NCI-H187 treated with DMSO at 0.1 percent for 48 hours (cell line): ENCODE measurements at places on chromosomes 11 and 22.

DNA sequence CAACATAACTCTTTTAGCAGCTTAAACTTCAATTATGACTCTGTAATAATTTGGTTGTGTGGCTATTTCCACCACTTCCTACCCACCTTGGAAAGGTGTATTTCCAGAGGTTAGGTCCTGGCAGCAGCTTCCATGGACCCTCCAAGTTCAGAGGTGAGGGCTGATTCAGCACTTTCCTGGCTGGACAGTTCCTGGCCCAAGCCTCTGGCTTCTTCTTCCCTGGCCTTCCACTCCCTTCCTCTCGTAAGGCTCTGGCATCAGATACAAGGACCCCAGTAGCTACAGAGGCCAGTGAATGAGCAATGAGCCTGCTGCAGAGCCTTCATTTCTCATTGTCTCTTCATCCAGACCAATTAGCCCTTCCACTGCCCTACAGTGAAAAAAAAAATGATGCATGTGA is 98.1 kb upstream of the KIRREL3 start:
- DNase-seq: no peak

- no peak for DNase-seq
Observed at GRCh38 chr11:86161837-86162236, 82.7 kb upstream of the EED start.

DNA sequence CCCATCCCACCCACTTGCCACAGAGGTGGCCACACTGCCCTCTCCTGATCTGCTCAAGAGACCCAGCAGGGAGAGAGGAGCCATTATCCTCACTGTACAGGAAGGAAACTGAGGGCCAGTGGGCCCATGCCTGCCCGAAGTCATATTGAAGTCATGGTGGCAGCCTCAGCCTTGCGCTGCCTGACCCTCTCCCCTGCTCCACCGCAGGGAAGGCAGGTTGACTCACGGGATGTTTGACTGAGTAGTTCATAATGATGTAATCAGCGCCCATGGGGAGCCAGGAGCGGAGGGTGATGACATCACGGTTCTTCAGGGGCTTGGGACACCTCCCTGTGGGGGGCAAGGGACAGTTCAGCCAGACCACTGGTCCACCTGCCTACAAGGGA is 6.1 kb upstream of the ARAP1 start:
- DNase-seq: no peak

DNA sequence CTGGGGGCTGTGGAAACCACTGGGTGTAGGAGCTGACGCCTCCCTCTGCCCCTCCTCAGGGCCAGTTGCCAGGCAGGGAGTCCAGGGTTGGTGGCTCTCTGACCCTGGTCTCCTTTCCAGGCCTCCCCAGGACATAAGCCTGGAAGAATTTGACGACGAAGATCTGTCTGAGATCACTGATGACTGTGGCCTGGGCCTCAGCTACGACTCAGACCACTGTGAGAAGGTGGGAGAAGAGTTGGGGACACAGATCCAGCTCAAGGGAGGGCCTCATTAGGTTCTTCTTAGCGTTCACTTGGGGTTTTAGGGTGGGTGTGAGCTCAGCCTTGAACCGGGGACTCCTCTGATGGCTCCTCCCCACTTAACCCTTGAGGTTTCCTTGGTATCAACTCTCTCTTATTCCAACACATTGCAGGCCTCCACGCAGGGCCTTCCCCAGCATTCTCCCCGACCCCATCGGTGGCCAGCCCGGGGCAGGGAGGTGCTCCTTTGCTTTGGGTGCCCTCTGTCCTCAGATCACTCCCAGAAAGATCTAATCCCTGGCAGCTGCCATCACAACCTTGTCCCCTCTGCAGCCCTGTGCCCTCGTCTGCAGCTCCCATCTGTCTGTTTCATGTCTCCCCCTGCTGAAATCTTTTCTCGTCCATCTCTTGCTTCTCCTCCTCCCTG is 1.2 kb downstream of the MAPK8IP2 start:
- DNase-seq: no peak

GRCh38 chr22:38218661-38219622 is 17.1 kb downstream of the MAFF start:
- no peak for DNase-seq

- no peak for DNase-seq
Observed at GRCh38 chr22:47786650-47787290, 1024.3 kb downstream of the TBC1D22A start.

DNA sequence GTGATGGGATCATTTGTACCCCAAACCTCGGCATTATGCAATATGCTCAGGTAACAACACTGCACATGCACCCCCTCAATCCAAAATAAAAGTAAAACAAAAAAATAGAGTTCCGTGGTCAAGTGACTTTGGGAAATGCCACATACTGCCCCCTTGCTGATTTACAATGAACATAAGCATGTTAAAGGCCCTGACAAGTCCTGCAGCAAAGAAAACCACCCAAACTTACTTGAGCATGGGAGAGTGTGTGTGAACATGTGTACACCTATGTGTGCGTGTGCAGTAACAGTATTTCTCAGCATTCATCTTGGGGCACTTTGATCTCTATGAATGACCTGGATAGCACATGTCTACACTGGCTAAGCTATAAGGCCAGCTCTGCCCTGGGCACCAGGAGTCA is 15.8 kb upstream of the IGSF22 start:
- DNase-seq: no peak
